Activated CD8-positive, alpha-beta memory T cell treated with anti-CD3 and anti-CD28 coated beads, Interleukin-2, amount 50 U/mL, for 48 hours (primary cell): ENCODE measurements at places on chromosomes 5 and 9.

DNA sequence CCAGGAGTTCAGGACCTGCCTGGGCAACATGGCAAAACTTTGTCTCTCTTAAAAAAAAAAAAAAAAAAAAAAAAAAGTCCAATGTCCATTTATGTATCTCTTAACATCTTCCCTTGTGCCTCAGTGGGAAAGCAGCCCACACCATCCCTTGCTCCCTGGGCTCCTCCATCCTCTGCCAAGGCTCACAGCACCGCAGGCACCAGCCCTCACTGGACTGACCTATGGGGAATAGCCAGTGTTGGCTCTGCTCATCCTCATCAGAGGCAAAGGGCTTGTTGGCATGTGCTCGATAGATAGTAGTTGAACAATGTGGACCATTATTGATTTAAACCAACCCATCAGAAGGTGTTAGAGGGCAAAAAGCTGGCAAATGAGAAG lies 61.8 kb upstream of the LRRTM2 start:
- no peak for DNase-seq

DNA sequence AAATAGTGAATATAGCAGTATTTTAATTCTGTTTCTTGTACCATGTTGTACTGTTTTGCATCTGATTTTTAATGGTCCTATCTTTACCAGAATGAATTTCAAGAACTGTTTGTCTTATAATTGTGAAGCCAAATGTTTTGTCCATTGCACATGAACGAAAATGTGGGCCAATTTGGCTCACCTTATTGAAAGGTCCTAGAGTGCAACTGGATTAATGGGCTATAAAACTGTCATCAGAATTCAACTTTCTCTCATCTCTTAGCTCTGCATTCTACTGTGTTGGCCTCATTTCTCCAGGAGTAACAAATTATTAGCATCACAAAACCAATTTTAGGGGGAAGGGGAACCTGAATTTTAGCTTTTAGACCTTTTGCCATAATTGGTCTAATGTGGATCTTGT lies 179.4 kb upstream of the NUDT12 start:
- DNase-seq: no peak

- DNase-seq: peak; percentile 76
These were observed 33.1 kb downstream of the APTX start for GRCh38 chr9:32968101-32969011.

- DNase-seq: no peak
These were observed 12.6 kb upstream of the PAX5 start for GRCh38 chr9:37046683-37047082.

- DNase-seq: no peak
These were observed 8.4 kb downstream of the CXCL14 start for GRCh38 chr5:135570453-135570764.

DNA sequence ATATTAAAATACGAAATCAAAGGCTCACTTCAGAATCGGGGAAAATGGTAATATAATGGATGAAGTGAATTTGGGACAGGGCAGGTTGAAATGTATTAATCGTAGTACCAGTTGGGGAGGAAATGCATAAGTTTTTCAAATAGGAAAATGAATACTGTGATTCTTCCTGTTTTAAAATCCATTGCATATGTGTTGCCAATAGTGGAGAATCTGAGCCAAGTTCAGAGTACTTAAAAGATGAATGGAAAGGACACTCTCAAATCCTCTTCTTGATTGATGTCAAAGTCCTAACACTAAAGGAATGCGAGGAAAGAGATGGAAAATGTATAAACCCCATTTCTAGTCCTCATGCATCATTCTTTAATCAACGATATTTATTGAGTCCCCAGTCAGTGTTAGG lies 160.9 kb upstream of the CCNG1 start:
- no peak for DNase-seq

DNA sequence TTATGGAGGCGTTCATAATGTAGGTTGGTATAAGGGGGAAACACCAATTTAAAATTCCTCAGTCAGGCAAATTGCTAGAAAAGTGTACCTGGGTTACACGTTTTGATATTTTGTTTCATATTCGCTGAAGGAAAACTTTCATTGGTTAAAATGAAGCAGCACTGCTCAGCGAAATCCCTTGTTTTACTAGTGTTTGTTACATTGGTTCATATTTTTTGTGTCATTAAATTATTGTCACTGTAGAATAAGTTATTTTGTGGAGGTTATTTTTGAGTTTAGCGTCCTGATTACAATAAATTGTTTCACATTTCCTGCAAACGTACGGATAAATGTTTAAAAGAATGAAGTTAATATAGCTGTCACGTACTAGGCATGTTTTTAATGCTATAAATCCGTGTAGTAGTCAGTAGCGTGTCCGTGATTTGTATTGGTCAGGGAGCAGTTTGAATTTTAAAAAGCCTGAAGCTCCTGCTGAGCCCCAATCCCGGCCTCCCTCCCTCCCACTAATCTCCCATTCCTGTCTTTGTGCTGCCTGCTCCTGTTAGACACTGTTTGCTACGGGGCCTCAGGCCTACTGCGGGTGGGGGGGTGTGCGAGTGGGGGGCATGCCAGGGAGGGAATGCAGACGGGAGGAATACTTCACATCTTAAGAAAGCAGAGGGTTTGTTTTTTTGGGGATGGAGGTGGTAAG lies 2.0 kb downstream of the NIPBL start:
- no peak for DNase-seq

DNA sequence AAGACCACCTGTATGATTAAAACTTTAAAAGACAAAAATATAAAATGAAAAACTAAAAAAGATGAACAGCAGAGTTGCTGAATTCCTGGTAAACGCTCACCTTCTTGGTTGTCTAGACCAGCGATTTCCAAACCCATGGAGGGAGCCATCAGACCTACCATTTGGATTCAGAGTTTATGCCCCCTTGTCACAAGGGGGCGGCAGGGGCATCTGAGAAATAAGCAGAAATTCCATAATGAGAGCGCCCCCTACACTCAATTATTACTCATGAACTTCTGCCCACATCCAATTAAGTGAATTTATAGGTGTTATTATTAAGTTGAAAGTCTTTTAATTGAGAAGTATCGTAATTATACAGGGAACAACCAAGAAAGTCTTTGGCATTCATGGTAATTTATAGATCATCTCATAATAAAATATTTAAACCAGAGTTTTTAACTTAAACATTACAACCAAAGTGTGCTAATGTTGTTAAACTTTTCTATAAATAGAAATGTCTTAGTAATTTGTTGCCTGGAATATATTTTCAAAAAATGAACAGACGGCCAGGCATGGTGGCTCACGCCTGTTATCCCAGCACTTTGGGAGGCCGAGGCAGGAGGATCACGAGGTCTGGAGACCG lies 35.2 kb upstream of the SPATA31C2 start:
- DNase-seq: peak; percentile 53

DNA sequence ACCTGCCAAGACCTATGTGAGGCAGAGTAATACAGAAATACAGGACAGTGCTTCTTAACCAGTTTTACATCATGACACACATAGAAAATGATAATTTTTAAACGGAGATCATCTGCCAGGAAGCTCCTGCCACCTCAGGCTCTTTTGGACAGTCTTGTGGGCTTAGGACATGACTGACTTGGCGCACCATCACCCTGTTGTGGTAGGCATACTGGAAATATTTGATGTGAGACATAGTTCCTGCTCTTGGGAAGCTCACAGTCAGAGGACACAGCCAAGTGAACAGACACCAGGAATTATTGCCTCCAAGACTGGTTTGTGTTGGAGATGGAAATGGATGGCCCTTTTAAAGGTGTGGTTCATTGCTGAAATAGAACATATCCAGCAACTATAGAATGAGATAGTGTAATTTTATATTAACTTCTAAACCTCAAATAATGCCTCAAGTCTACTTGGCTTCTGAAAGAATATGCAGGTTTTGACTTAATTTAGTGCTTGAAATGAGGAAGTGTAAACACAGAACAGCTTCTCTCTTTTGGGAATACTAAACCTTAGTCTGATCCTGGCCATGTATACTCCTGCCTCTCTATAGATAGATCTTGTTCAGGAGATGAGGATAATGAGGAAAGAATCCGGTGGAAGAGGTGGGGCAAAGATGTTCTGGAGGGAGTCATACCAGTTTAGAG lies 19.7 kb downstream of the CPEB4 start:
- DNase-seq: no peak

GRCh38 chr5:141880961-141881801 lies 3.0 kb upstream of the PCDH1 start:
- no peak for DNase-seq

DNA sequence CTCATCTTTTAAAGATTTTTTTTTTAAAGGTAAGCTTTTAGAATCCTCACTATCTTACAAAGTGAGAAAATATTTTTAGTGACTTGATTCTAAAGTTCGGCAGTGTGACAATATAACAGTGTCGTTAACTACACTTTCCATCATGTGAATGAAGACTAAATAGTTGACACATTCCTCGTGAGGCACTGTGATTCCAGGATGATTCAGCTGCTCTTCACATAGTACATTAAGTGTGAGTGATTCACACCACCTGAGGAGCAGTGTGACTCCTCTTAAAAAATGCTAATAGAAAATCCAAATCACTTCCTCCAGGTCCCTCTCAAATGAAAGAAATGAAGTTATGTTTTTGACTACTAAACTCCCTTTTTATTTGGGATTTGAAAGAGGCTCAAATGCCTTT lies 589.5 kb downstream of the GABRG2 start:
- DNase-seq: no peak

GRCh38 chr9:136485049-136486045 lies 2.5 kb upstream of the SEC16A start:
- DNase-seq: peak; percentile 93

- DNase-seq: no peak
These were observed 85.8 kb downstream of the TAF11L14 start for GRCh38 chr5:17720071-17720470.

GRCh38 chr5:119943148-119943547 lies 313.8 kb downstream of the FAM170A start:
- DNase-seq: no peak

DNA sequence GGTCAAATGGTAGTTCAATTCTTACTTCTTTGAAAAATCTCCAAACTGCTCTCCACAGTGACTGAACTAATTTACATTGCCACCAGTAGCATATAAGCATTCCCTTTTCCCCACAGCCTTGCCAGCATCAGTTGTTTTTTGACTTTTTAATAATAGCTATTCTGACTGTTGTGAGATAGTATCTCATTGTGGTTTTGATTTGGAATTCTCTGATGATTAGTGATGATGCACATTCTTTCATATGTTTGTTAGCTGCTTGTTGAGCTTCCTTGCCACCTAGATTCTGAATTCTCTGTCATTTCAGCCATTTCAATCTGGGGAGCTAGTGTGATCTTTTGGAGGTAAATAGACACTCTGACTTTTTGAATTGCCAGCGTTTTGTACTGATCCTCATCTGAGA lies 24.0 kb downstream of the CDK20 start:
- DNase-seq: no peak

DNA sequence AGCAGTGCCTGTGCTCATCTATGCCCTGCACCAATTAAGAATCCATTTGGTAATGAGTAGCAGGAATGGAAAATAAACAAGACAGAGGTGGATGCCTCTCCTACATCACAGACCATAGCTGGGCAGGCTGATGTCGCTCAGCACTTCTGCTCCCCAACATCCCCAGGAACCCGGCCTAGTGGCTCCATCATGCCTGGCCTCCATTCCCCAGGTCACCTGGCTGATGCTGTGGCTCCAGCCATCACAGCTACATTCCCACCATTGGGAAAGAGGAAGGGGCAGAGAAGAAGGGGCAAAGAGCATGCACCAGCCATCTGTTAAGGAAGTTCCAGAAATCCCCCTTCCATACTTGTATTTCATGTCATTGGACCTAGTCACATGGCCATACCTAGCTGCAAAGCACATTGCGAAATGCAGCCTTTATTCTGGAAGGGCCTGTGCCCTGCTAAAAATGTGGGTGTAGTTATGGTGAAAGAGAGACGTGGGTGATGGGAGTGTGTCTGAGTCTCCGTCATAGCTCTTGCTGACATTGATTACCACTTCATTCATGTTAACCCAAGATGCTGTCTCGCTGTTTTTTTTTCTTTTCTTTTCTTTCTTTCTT lies 86.1 kb upstream of the ADAMTS2 start:
- DNase-seq: no peak

DNA sequence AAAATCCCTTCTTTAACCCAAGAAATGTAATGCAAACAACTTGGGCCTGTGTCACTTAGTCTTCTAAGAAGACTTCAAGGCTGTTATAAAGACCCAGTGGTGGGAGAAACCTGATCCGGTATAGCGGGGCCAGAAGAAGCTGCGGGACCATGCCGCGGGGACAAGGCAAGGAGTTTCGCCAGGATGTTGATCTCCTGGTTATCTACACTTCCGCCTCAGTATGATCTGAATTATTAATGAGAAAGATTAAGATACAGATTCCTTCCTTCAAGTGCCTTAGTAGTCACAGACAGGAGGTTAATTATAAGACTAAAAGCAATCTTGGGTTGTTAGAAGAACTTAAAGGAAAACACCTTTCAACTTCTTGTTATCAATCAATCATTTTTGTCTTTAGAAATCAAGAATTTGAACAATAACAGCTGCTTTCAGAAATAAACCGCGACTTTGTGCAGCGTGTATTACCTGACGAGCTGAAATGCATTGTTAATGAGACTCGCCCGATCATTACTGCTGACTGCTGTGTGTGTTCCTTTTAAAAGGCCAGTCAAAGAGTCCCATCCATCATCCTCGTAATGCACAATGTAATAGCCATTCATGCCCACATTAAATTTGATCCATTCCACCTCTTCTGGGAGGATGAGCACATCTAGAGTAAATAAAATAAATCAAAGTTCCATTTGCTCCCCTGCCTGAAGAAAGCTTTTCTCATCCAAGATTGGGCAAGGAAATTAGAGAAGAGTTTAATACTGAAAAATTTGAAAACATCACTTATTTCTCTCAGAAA lies 22.2 kb downstream of the ERAP1 start:
- no peak for DNase-seq

GRCh38 chr9:103707181-103707580 lies 386.9 kb upstream of the SMC2 start:
- no peak for DNase-seq

- no peak for DNase-seq
These were observed 1717.9 kb downstream of the EFNA5 start for GRCh38 chr5:105952875-105953274.

- no peak for DNase-seq
These were observed 51.5 kb upstream of the ADAMTSL1 start for GRCh38 chr9:18422296-18423036.

DNA sequence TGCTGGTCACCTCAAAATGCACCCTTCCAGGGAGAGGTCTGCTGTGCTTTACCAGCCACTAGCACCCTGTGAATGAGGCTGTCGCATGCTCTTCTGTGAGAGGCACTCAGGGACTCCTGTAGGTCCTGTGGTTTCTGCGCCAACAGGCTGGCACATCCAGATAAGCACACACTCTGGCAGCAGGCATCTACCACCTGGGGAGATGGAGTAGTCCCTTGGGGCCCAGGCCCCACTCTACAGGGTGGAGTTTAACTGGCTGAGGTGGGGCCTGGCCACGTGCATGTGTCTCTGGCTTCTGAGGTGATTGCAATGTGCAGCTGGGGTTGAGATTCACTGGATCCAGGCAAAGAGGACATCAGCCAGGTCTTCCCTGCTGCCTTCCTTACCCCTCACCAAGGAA lies 32.3 kb downstream of the TMEM174 start:
- DNase-seq: no peak

GRCh38 chr5:9596171-9596780 lies 33.9 kb downstream of the TAS2R1 start:
- DNase-seq: no peak

- DNase-seq: no peak
These were observed 46.7 kb upstream of the MACIR start for GRCh38 chr5:103211576-103212561.

- DNase-seq: no peak
These were observed 118.2 kb upstream of the TBC1D2 start for GRCh38 chr9:98373609-98374008.
